ENCODE measurements at places on chromosomes 16 and 17.
A peak's percentile ranks its signal among the peaks of the same experiment; 100 is the strongest.

- no peak for DNase-seq
These were observed 11.4 kb upstream of the C16orf78 start for GRCh38 chr16:49362230-49362629.

- no peak for DNase-seq
These were observed 13.7 kb downstream of the WNT9B start for GRCh38 chr17:46865100-46865499.

DNA sequence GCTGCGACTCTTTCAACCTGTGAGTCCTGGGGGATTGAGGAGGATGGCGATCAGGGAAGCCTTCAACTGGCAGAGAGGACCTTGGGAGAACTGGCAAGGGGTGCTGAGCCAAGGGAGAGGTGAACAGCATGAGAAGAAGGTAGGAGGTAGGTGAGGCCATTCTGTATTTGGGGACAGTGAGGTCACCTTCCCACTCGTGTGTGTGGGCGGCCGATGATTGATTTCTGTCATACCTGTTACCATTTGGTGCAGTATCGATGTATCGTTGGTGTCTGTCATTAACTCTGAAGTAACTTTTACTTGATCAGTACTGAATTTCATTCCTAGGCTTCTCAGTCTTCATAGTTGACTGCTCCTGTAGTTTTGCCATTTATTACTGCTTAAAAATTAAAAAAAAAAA, 3.8 kb downstream of the ARSG start:
- peak; percentile 12 for DNase-seq

DNA sequence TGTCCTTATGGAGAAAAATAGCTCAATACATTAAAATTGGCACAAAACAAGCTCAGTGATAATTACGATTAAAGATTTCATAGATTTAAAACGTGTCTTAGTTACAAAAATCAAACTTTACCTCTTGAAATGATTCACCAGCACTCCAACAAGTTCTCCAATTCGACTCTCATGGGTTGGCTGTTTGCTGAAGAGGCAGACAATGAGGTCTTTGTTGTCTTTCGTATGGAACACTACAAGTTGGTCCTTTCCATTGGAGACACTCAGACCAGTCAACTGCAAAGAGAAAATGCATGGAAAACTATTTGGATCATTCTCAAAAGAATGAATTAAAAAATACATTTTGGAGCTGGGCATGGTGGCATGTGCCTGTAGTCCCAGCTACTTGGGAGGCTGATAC, 118.2 kb downstream of the CDK5R1 start:
- no peak for DNase-seq

- DNase-seq: no peak
These were observed 7.9 kb upstream of the RPL23 start for GRCh38 chr17:38861399-38861843.

DNA sequence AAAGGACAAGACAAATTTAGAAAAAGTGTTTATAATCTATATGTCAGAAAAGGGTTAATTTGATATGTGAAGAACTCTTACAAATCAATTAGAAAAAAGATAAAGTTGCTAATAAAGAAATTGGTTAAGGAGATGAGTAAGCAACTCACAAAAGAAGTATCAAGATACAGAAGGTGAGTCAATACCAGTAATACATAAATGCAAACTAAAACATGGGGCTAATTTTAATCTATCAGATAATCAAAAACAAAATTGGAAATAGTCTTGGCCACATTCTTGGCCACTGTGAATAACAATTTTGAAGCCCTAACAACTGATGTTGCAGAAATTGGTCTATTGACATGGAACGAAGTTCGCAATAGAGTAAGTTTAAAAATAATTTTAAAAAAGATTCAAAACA, 6.8 kb downstream of the DHRS7C start:
- DNase-seq: no peak

GRCh38 chr17:12222392-12222791, 201.7 kb downstream of the MAP2K4 start:
- no peak for DNase-seq
